Right renal pelvis (tissue), 4 donors: ENCODE measurements at places on chromosomes 2 and 18.

GRCh38 chr18:37107748-37108522, 279.0 kb downstream of the KIAA1328 start:
- DNase-seq: no peak

GRCh38 chr18:8835521-8835953, 130.2 kb downstream of the MTCL1 start:
- no peak for DNase-seq

- no peak for DNase-seq
Observed at GRCh38 chr18:76444446-76445105, 50.5 kb downstream of the ZNF516 start.

DNA sequence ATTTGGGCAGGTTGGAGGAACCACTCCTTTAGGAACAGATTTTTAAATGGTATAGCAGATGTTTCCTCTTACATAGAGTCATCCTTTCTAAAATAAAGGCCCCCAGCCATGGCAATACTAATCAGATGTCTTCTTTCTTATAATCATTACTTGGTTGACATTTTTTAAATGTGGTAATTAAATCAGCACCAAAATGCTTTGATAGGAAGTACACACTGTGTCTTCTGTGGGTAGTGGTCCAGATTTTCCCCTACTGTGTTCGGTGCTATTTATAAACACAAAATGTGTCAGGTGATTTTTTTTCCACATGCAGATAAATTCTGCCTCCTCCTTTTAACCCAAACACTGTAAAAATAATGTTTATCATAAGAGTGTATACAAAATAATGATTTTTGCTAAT, 200.9 kb upstream of the DTNA start:
- DNase-seq: no peak

DNA sequence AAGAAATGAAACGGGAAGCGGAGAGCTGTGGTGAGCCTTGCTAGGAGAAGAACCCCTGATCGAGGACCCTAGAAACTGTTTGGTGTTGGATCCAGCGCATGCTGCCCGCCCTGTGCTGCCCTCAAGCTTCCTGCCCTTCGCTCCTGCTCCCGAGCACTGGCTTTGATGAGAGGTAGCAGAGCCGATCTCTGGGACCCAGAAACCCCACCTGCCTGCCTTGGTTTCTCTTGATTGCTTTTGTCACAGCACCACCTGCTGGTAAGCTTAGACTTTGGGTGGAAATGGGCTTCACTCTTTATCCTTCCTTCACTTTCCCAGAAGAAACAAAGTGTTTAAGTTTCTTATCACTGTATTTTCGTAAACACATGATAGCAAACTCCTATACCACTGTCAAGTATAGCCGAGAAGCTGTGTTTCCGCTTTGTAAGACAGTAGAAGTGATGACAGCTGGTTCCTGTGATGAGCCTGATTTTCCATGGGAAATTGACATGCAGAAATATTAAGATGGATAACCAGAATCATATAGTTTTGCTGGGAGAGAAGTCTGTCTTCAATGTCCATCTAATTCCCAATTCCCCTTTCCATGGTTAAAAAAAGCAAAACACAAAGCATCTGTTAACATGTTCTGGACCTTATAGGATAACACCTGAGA, 267.4 kb downstream of the PHLPP1 start:
- peak; percentile 55 for DNase-seq

DNA sequence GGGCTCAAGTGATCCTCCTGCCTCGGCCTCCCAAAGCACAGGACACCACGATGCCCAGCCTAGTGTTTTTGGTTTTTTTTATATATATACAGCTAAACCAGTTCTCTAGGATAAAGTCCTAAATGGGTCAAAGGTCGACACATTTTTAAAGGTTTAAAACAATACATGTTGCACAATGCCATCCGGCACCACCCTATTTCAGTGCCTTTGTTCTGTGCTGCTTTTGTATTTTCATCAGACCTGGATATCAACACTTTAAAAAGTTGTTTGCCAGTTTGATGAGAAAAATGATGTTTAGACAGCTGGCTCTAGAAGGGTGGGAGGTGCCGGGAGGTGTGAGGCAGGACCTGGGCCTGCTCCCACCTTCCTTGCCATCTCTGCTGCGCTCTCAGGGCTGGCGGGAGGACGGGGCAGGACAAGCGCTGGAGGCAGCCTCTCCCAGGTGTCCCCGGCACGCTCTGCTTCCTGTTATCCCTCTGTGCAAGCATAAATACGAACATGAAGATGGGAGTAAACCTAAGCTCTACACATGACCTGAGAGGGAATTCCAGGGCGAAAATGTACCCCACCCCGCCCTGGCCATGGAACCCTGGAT, 103.7 kb downstream of the HS6ST1 start:
- DNase-seq: no peak

DNA sequence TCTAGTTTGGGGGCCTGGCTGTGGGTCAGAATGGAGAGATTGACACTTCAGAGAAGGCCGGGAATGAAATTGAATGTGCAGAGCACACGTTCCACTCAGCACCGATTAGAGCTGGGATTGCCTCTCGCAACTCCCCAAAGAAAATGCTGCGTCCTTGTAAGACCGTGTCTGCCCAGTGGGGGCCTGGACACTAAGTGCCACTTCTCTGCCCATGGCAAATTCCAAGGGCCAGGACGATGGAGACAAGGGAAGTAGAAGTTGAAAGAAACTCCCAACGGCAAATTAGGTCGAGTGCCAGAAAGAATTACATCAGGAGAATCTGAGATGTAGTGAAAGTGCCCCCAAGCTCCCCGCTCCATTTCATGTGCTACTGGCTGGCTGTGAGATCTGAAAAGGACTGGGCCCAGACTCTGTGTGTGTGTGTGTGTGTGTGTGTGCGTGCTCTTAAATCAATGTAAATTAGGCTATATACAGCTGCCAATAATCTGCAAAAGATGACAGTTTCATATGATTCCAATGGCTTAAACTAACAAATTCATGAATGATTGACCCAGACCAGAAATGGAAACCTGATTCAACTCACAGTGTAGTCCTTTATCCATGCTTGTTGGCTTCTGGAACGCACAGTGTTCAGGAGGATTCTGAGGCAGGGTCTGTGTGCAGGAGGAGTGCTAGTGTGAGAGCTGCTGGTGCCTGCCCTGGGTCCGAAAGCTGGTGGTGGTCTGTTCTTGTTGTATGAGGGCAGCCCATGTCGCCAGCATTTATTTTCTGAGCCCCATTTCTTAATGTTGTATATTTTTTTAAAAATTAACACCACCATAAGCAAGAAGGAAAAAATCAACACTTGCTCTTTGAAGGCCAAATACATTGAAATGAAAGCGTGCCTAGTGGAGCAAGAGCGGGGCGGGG, 234.3 kb downstream of the AGAP1 start:
- DNase-seq: no peak

DNA sequence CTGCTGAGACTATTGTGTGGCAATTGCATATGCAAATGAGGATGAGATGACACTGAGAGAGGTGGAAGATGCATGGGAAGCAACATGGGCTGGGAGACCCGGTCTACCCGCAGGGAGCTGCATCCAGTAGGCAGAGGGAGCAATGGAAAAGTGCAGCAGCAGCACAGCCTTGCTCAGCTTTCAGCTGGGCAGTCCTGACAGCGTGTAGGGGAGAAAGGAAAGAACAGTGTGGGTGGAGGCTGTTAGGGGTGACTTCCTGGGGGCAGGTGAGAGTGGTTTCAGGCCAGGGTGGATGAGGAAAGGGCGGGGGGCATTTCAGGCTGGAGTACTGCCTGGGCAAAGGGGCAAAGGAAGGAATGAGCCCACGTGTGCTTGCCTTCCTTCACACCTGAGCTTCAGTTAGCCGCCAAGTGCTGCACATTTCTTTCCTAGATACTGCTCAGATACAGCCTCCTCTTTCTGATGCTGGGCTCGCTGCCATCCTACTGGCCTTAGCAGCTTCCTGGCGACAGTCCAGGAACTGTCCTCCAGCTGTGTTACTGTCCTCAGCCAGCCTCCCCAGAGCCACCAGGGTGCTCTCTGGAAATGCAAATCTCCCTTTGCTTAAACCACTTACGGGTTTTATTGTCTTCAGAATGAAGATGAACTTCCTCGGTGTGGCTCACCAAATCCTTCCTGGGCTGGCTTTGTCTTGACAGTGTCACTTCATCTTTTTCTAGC, 276.3 kb downstream of the TSN start:
- DNase-seq: no peak
